ENCODE measurements at places on chromosomes 3 and 15.

- no peak for DNase-seq
Observed at GRCh38 chr15:63991706-63992105, 54.6 kb downstream of the DAPK2 start.

DNA sequence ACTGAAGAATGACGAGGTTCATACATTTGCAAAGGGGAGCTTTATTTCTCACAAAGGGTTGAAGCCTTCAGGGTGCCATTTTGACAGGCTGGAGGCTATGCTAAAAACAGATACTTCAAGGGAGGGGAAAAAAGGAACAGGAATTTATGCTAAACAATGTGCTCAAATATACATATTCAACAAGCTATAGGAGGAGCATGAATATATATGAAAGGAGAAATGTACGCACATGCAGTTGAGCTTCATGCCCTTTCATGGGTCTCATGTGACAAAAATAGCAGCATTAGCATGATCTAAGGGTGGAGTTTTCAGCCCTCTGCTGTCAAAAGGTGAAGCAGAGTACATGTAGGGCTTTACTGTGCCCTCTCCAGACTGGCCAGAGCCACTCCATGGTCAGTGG lies 44.3 kb upstream of the FSIP1 start:
- DNase-seq: no peak

- DNase-seq: no peak
Observed at GRCh38 chr3:30655187-30655812, 48.9 kb downstream of the TGFBR2 start.

DNA sequence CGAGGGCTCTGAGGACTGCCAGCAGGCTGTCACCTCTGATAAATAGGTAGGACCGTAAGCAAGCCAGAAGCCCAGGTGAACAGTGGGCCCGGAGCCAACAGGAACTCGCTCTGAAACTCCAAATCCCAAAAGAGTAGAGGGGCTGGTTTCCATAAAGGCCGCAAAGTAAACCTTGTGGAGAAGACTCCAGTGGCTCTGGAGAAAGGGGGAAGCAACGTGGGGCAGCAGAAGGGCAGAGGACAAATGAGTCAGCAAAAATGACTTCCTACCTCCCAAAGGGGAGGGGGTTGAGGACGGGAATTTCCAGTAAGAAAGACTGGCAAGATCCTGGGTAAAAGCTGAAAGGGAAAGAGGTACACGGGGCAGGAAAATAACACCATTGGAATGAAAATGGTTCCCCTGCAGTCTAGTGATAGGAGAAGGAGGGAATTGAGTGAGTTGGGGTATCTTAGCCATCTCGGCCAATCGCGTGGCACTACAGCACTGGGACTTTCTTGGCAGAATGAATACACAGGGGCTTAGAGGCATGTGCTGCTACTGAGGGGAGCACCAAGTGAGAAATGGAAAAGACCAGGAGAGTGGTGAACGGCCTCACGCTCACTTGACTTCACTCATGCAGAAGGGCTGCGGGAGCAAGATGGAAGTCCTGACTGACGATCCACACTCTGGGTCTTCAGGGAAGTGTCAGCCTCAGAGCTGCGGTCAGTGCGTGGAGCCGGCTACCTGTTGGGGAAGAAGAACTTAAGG lies 33.2 kb downstream of the BMF start:
- DNase-seq: no peak

GRCh38 chr3:36777424-36778218 lies 13.3 kb upstream of the DCLK3 start:
- no peak for DNase-seq

DNA sequence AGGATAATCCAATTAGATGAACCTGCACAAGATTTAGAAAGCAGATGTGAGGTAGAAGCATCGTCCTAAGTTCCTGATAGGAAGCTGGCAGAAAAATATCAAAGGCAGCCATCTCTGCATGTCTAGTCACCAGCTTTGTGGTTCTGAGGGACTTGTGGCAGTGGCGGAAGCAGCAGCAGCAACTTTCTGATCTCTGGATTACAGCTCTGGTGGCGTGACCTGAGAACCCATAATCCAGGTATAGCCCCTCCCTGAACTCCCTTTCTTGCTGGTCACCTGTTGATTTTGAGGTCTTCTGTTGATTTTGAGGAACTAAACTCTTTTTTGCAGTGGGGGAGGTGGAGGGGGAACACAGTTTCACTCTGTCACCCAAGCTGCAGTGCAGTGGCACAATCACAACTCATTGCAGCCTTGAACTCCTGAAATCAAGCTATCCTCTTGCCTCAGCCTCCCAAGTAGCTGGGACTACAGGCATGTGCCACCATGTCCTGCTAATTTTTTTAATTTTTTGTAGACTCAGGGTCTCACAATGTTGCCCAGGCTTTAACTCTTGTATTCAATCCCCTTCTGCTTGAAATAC lies 7.9 kb downstream of the FSIP1 start:
- DNase-seq: no peak

- no peak for DNase-seq
Observed at GRCh38 chr15:95639208-95639607, 691.3 kb upstream of the NR2F2 start.

DNA sequence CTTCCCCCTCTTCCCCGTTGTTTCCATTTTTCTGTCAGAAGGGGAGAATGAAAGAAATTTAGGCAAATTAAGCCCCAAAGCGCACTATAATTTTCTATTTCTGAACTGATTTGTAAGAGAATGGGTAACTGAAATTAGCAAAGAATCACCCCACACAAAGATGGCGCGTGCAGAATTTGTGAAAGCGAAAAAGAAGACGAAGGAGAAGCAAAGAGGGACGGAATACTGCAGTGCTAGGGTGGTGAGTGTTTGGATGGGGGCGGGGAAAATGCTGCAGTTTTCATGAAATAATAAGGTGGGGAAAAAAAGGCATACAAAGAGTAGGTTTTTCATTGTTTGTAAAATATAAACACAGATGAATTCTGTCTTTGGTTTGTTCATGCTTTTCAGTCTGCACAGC lies 4.6 kb upstream of the CTNNB1 start:
- no peak for DNase-seq

GRCh38 chr3:29805757-29806156 lies 524.9 kb downstream of the RBMS3 start:
- no peak for DNase-seq

- peak; percentile 41 for DNase-seq
Observed at GRCh38 chr3:161372321-161373260, 1.3 kb upstream of the SPTSSB start.

- no peak for DNase-seq
Observed at GRCh38 chr3:15794303-15794771, 3.4 kb downstream of the ANKRD28 start.

- no peak for DNase-seq
Observed at GRCh38 chr15:70182858-70183695, 85.4 kb upstream of the TLE3 start.
